ENCODE measurements at places on chromosomes 12 and 14. TPM values are rescaled to one million over a fixed set of nuclear protein-coding genes. Genes with fewer than 3 reads are reported as not detected.

Gene DEPDC4
- total RNA-seq, result 0.55 TPM

Gene KRT6C
- not detected for total RNA-seq

Gene GALNT8
- total RNA-seq, result 3.5 TPM

Gene ATP5F1B
- total RNA-seq, result 1,844 TPM

Gene FIGNL2
- total RNA-seq, result 0.39 TPM

Gene DICER1
- total RNA-seq, result 25.0 TPM

Gene SYCP3
- total RNA-seq, result not detected

Gene CHGA
- not detected for total RNA-seq

Gene CRACR2A
- 10.1 TPM for total RNA-seq

Gene LYZ
- 80.0 TPM for total RNA-seq

Gene COX8C
- not detected for total RNA-seq

Gene TCL1B
- total RNA-seq, result not detected

Gene RAB15
- 51.4 TPM for total RNA-seq

Gene MEG3
- 26.3 TPM for total RNA-seq

Gene RHOJ
- 27.1 TPM for total RNA-seq

Gene FOXM1
- 3.3 TPM for total RNA-seq

Gene PAPLN
- total RNA-seq, result 3.1 TPM

Data from left cardiac atrium (tissue), 4 donors.